NCI-H460 (cell line): ENCODE measurements at places on chromosomes 3 and 15.
A peak's percentile ranks its signal among the peaks of the same experiment; 100 is the strongest.

DNA sequence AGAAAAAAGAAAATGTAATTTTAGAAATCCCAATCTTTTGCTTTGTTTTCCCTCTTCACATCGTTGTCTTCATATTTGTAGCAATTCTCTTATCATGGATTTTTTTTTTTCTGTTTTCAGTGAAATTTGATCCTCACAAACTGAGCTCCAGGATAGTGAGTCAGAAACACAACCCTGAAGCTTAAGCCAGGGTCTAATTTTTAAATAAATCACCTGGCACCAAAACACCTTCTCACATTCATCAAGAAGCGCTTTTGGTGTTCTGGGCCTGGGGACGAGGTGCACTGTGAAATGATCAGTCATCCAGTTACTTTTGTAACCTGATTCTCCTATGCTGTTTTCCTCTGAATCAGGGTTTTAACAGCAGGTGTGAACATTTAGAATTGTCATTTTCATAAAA is 87.7 kb downstream of the REC114 start:
- DNase-seq: no peak

GRCh38 chr3:100105501-100105900 is 8.8 kb downstream of the FILIP1L start:
- peak; percentile 9 for DNase-seq

DNA sequence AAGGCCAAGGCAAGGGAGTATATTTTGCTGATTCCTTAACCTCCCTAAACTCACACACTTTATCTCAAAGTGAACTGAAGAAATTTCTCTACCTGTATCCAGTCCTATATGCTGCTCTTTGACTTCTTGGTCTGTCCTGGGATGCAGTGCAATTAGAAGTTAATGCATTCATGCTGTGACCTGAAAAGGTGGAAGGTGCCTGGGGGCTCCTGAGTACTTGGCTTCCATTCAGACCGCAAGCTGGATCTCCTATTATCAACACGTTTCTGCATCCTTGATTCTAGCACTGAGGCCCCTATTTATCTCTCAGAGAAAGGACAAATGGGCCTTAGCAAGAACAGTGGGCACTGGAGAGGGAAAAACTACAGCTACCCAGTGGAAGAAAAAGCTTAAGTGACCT is 17.7 kb upstream of the CADPS start:
- DNase-seq: no peak

DNA sequence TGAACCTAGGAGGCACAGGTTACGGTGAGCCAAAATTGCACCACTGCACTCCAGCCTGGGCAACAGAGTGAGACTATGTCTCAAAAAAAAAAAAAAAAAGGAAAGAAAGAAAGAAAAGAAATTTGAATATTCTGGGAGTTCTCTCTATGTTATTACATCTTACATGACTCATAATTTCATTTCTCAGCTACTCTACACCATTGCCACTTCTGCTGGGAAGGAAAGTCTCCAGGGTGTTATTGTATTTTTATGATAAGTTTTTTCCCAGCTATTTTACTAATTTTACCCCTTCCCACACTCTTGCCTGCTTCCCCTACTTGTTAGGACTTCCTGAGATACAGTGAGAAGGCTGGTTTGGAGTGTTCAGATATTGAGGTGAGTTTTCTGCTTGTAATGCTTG is 69.7 kb upstream of the UMPS start:
- DNase-seq: no peak

DNA sequence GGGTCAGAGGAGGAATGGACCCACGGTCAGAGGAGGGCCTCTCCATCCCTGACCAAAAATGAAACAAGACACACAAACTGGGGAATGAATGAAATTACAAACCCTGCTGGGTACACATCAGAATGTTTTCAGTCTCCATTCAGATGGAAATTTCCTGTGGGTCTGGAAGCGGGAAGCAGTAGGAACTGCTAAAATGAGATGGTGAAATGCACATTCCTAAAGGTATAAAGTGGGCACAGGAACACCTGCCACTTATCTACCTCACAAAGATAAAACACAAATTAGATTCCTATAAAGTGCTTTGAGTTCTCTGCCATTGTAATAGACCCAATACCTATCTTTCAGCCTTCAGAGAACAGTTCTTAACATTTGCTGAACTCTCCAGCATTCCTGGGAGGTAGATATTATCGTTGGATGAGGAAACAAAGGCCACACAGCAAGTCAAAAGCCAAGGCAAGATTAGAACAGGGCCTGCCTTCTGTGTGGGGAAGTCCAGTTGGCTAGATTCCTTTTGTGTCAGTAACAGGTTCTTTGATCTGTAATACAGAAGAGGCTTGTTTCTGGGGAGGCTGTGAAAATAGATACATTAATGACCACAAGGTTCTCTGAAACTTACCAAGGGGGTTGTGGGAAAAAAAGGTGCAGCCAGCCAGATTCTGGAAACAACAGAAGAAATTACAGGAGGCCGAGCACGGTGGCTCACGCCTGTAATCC is 98.4 kb downstream of the IGF2BP2 start:
- DNase-seq: no peak

- DNase-seq: no peak
Observed at GRCh38 chr15:27485265-27485664, 514.3 kb downstream of the GABRG3 start.

DNA sequence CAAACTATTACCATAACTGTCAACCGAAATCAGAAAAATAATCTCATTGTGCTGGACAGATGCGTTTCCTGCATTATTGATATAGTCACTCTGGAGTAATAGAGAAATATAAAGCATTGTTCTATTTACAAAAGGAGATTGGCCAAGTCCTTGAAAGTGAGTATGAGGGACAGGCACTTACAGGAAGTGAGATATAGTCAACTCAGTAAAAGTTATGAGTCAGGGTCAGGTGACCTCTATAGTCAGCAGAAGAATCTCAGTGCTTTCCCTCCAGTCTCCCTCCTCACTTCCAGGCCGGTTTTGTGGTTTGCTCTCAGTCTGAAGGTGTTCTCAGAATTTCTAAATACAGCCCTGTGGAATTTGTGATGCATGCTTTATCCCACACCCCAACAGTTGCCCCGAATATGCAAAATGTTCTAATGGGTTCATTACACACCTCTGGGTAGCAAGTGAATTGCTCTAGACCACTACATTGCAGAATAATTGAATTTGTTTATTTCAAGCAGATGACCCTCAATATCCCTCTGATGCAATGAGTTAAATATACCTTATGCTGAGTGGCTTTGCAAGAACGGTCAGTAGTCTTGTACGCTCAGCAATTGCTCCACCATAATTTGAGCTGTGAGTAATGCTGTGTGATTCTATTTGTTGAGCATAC is 787.7 kb downstream of the MCTP2 start:
- no peak for DNase-seq

DNA sequence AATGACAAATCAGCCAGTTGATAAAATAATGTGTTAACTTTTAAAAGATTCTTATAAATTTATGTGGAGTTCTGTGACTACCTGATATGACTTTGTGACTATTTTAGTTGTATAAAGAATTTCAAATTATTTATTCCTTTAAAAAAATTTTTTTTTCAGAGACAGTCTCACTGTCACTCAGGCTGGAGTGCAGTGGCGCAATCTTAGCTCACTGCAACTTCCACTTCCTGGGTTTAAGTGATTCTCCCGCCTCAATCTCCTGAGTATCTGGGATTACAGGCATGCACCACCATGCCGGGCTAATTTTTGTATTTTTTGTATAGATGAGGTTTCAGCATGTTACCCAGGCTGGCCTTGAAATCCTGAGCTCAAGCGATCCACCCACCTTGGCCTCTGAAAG is 48.5 kb downstream of the MBNL1 start:
- DNase-seq: no peak

- no peak for DNase-seq
Observed at GRCh38 chr3:26588931-26589330, 33.6 kb upstream of the LRRC3B start.

GRCh38 chr15:51075826-51076523 is 18.7 kb downstream of the TNFAIP8L3 start:
- no peak for DNase-seq

DNA sequence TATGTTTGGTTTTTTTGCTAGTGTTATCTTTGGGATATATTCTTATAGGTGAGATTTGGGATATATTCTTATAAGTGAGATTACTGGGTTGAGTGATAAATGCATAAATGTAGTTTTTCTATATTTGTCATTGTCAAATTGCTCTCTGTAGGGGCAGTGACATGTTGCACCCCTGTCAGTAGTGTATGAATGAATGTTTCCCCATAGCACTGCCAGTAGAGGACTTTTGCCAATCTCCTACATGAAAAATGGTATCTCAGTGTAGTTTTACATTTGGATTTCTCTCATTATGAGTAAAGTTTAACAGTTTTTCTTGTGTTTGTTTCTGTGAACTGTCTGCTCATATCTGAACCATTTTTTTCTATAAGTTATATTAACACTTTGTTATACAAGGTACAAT is 13.6 kb downstream of the U2SURP start:
- DNase-seq: no peak

DNA sequence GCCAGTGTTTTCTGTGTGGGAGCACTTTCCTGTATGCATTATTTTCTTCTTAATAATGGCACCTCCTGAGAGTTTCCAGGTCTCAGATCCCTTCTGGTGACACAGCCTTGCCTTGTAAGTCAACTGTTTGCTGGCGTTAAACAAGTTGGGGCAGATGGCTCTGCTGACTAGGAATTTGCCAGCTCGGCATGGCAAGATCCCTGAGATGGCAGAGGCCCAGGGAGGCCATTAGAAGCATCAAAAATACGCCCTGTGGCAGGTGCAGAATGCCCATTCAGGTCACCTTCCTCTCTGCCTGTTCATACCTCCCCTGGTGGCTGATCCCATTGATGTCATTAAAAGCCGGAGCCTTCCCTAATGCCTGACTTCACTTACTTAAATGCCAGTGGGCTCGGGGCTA is 320.9 kb upstream of the CTDSPL start:
- no peak for DNase-seq

GRCh38 chr15:74315626-74316025 is 51.8 kb downstream of the CYP11A1 start:
- no peak for DNase-seq

GRCh38 chr3:80836395-80836794 is 925.0 kb downstream of the GBE1 start:
- DNase-seq: no peak
